ENCODE measurements at places on chromosomes 3 and 15. TPM values are rescaled to one million over a fixed set of nuclear protein-coding genes. Genes with fewer than 3 reads are reported as not detected.

- DNase-seq: no peak
These were observed 48.9 kb downstream of the APBA2 start for GRCh38 chr15:28934645-28935044.

- DNase-seq: no peak
These were observed 721.4 kb upstream of the NR2F2 start for GRCh38 chr15:95609096-95609495.

- no peak for DNase-seq
These were observed 89.8 kb downstream of the CADPS start for GRCh38 chr3:62785384-62785783.

GRCh38 chr3:99645277-99646106 lies 7.1 kb downstream of the COL8A1 start:
- DNase-seq: no peak

- DNase-seq: no peak
These were observed 34.4 kb downstream of the TMEM45A start for GRCh38 chr3:100526613-100527346.

DNA sequence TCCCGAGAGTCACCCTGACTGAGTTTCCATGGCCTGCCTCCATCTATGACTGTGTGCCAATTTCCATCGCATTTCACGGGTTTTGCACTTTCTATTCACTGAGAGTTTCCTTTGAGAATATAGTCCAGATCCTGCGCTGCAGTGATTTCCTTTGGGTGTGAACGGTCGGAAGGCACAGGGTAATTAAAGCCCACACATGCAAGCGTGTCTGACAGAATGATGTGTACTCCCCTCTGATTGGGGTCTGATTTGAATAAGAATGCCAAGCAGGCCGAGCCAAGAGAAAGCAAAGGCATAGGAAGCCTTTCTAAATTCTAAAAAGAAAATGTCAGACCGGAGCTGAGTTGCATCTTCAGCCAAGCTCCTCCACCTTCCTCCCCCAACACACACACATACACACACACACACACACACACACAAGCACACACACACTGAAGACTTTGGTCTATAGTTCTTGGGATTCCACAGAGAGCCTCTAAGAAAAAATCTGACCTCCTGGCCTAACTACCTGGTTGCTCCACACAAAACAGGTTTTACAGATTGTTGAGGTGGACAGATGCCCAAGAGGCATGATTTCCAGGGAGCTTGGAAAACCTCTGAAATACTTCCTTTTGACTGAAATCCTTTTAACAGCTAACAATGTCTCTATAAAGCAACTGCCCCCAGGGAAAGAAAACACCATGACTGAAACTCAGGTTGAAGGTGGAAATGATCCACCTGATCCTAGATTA lies 59.7 kb upstream of the LRRN1 start:
- peak; percentile 6 for DNase-seq

The FEZF2 gene
- not detected for polyA plus RNA-seq

The PTX3 gene
- polyA plus RNA-seq: 4.0 TPM

The FOXP1 gene
- 45.8 TPM for polyA plus RNA-seq

All from left renal cortex interstitium (tissue), 4 donors.